Effector memory CD8-positive, alpha-beta T cell (primary cell): ENCODE measurements at places on chromosomes 11 and 22.

DNA sequence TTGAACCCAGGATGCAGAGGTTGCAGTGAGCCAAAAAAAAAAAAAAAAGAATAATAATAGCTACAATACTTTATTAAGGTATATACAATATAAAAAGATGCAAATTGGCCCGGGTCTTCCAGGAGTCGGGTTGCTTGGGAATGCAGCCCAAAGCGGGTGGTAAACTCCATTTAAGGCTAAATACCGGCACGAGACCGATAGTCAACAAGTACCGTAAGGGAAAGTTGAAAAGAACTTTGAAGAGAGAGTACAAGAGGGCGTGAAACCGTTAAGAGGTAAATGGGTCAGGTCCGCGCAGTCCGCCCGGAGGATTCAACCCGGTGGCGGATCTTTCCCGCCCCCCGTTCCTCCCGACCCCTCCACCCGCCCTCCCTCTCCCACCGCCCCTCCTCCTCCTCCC, 143.3 kb downstream of the DLG2 start:
- no peak for DNase-seq

DNA sequence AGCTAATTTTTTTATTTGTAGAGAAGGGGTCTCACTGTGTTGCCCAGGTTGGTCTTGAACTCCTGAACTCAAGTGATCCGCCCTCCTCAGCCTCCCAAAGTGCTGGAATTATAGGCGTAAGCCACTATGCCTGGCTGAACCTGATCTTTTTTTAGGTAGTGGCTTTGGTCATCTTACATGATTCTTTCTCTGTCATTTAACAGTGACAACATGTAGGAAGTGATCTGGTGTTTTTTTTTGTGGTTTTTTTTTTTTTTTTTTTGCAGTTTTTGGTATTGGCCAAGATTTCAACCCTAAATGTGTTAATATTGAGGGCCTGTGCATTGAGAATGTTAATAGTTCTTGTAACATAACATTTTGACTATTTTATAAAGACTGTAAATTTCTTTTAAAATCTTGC, 8.0 kb upstream of the FERMT3 start:
- DNase-seq = no peak

DNA sequence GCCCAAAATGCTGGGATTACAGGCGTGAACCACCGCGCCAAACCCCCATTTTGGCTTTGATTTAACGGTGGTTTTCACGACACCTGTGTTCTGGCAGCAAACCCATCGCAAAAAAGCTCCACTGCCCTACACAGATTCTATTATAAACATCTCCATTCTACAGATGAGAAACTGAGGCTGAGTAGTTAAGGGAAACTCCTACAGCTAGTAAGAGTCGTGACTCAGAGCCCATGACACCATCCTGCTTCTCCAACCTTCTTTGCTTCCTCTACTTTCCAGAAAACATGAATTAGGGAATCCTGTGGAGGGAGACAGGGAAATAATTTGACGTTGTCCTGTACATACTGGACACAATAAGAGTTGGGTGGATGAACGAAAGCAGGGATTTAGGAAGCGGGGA, 429 bp upstream of the SNX15 start:
- DNase-seq = no peak

DNA sequence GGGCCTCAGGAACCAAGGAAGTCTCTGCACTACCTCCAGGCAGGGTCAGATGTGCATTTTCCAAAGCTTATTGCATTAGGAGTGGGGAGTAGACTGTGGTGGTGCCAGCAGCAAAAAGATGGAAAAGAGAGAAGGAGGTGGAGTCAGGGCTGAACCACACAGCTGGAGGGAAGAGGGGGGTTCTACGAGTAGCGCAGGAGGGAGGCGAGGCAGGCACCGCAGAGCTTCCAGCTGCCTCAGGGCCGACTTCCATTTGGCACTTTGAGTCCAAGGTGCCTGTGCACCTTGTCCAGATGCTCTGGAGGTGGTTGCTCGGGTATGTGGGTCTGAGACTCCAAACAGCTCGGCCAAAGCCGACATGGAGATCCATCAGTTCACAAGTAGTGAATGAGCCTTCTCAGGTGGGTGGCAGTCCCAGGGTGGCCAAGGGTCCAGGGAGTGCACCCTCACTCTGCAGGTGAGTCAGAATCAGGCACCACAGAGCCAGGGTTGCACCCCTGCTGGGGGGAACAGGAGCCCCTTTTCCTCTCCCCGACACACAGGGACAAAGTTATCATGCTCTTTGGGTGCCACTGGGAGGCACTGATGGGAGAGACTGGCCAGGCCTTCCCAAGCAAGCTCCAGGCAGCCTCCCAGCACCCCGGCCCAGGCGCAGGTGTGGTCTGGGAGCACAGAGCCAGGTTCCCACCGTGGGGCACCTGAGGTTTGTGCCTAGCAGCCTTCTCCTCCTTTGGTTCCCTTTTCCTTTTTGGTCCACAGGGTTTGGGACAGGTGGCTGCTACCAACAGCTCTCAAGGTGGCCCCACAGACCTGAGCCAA, 30.2 kb downstream of the GGT5 start:
- no peak for DNase-seq

DNA sequence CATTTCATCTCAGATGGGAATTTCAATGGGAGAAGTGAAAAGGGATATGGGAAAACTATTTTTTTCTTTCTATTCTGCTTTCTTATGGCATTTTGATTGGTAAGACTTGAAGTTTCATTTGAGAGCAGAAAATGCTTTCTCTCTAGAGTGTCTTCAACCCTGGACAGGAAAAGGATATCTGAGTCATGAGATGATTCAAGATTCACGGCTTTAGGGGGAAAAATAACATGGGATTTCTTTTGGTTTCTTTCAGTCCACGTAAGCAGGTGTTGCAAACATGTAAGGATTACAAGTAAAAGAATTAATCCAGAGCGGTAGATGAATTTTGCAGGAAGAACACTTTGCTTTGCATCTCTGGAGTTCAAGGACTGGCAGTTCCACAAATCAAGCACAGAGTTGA, 1001.0 kb upstream of the TENM4 start:
- no peak for DNase-seq

- DNase-seq = no peak
These were observed 485.3 kb downstream of the TBC1D22A start for GRCh38 chr22:47247579-47248240.

DNA sequence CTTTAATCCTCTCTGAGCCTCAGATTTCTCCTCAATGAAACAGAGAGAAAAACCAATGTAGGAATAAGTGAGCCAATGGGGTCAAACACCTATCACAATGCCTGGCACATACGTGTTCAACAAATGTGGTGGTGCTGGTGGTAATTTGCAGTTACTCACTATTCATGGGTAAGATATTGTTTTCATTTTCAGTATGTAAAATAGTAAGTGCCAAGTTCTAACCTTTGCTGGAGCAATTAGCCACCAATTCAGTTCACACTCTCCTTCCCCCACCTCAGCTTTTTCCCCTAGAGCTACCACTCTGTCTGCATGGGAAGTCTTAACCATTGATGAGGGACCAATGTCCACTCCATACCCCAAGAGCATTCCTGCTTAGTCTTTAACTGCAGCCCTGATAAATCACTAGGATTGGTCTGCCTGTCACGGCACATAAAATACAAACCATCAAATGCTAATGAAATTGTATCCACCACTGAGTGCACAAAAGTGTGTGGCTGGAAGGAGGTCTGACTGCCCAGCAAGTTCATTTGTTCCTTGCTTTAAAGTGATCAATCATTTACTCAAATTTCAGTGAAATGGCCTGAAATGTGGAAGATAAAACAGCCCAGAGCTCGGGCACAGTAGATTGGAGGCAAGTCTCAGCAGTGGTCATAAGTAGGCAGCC, 187.4 kb upstream of the API5 start:
- no peak for DNase-seq

DNA sequence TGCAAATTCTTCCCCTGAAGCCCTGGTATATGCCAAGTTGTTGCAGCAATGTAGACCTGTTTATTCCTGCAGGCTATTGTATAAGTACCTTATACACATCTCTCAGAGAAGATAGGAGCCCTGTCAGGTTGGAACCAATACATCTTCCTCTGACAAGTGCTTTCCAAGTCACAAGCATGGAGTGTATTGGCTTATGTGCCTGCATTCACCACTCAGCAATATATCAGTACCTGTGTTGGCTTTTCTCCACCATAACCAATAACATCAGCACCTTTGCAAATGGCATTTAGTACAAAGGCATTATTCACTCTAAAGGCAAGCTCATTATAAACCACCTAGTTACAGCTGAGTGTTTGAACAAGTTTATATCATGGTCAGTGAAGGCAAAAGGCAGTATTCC, 611.7 kb upstream of the CNTN5 start:
- no peak for DNase-seq

DNA sequence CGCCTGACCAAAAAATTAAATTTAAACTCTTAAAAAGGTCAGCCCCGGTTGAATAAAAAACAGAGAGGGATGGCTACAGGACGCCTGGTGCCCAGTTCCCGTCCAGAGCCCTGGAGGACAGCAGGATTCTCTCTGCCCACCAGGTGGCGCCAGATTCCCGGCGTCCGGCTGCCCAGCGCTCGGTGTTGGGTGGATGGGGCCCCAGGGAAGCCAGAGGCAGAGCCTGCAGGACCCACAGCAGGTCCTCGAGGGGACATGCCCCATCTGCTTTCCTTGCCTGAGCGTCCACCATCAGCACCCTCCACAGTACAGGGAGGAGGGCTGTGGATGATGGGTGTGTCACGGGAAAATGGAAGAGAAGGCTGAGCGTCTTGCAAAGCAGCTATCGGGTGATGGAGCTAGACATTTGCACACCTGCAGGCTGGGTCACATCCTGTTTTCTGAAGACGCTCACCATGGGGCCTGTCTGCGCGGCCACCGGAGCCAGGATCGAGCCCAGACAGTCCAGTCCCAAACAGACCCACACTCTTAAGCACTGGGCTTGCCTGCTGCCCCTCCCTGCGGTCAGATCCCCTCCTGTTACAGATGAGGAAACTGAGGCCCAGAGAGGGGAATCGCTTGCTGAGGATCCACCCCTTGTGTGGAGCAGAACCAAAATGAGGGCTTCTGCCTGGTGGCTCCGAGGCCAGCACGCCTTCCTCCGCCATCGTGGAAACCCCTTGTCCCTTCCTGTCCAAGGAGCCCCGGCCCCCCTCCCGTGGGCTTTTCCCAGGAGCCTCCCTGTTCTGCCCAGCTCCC, 18.5 kb upstream of the CBX7 start:
- DNase-seq = peak; percentile 83

- no peak for DNase-seq
These were observed 76.4 kb downstream of the C2CD3 start for GRCh38 chr11:74094393-74094792.

DNA sequence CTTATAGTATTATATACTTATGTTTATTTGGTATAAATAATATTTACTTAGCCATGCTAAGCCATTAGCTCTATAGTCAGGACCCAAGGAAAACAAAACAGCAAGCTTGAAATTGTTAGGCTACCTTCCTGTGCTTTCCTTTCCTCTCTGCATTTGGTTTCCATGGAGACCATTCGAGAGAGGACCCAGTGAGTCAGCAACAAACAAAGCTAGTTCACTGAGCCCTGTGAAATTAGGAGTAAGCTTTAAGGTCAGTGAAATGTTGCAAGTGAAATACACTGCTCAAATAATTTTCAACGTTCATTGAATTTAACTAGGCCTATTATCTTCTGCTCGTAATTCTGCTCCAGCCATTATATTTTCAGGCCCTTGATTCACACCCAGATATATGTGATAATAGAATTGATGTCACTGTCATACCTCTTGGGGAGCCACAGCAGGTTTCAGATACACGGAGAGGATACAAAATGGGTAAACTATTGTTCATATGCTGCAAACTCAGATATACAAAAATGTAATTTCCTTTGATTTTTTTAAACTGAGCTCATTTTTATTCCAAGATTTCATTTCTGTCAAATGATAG, 9.1 kb upstream of the OR10D3 start:
- no peak for DNase-seq

GRCh38 chr11:17735818-17736578, 1.4 kb downstream of the KCNC1 start:
- DNase-seq = no peak

- DNase-seq = no peak
These were observed 30.6 kb downstream of the PAX6 start for GRCh38 chr11:31780480-31780971.

GRCh38 chr11:119659971-119660723, 68.9 kb downstream of the NECTIN1 start:
- DNase-seq = no peak
